ENCODE measurements at places on chromosomes 16 and 17. TPM values are rescaled to one million over a fixed set of nuclear protein-coding genes. Genes with fewer than 3 reads are reported as not detected.

The NPIPB13 gene
- total RNA-seq, result 23.8 TPM

The CPNE7 gene
- total RNA-seq, result 3.1 TPM

The CMTM3 gene
- total RNA-seq, result 90.3 TPM

GRCh38 chr16:7085776-7086175, 246.9 kb upstream of the RBFOX1 start:
- no peak overlapping the region for H3K4me3 ChIP-seq
- DNase-seq, result no peak
- H3K36me3 ChIP-seq, result no peaks in the 10 kb centered on the region
- no peak overlapping the region for H3K27ac ChIP-seq
- no peaks in the 10 kb centered on the region for H3K27me3 ChIP-seq
- no peaks in the 10 kb centered on the region for H3K4me1 ChIP-seq

DNA sequence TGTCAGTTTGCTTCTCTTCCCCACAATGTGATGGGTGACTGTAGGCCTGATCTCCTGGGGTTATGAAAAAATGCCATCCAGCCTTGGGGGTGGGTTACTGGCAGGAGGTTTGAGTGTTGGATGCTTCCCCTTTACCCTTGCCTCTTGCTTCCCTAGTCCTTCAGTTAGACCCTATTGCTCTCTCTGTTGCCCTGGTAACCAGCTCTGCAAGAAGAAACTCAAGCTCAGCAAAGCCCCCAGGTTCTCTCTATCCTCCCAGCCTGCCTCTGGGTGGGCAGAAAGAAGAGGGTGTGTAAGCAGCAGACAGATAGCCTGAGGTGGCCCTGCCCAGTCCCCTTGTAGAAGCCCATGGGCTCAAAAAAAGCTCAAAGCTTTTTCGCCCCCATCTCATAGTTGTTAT, 2.8 kb upstream of the RAPGEFL1 start:
- no peak overlapping the region for H3K27ac ChIP-seq
- H3K36me3 ChIP-seq, result peaks cover 14% of the 10 kb centered on the region
- H3K27me3 ChIP-seq, result no peaks in the 10 kb centered on the region
- no peak overlapping the region for H3K4me3 ChIP-seq
- no peak for DNase-seq
